ENCODE measurements at places on chromosomes 13 and 19.
A peak's percentile ranks its signal among the peaks of the same experiment; 100 is the strongest.

GRCh38 chr13:51246418-51247277 is 24.4 kb downstream of the FAM124A start:
- DNase-seq: no peak

DNA sequence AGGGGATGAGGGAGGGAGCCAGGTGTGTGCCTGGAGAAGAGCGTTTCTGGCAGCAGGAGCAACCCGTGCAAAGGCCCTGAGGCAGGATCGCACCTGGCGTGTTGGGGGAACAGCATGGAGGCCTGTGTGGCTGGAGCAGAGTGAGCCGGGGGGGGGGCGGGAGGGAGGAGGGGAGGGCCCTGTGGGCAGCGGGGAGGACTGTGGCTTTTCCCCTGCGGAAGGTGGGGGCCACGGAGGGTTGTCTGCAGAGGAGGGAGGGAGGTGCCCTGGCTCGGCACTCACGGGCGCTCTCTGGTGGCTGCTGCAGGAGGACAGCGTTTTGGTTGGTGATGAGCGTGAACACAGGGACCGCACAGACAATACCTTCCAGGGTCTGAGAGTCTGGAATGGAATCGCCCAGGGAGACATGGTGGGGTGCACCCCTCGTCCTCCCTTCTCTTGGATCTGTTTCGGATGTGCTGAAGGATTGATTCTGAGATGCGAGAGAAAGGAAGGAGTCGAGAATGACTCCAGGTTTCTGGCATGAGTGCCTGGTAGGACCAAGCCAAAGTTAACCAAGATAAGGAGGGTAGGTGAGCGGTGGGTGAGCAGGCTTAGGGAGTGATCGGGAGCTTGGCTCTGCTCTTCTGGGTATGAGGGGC is 6.5 kb downstream of the RAB11B start:
- DNase-seq: peak; percentile 57

DNA sequence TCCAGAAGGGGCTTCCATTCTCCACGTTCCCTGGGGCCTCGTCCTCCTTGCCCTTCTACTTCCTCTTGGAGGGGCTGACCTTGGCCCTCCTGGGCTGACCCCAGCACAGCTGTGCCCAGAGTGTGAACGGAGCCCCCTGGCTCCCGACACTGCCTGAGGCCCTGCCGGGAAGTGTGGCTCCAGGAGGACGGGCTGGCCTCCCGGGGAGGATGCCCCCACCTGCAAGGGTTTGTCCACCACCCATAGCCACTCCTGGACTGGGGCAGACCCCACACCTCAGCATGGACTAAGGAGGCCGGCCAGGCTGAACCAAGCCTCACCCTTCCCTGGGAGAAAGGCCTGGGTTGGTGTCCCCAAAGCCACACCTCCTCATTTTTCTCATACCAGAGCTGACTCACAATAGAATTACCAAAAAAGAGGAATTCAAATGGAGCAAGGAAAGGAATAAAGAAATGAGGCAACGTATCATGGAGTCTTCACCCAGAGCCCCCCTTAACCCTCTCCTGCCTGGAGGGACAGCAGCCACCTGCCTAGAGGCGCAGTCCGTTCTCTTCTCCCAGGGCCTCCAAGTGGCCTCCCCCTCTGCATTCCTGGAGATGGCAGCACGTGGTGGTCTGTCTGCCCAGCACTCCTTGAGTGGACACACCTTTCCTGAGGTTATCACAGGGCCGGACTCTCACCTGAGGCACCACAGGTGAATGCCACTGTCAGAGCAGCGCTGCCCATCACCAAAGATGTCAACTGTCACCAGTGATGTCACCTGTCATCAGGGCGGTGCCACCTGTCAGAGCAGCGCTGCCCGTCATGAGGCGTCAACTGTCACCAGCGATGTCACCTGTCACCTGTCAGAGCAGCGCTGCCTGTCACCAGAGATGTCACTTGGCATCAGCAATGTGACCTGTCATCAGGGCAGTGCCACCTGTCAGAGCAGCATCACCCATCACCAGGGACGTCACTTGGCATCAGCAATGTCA is 3.1 kb upstream of the C13orf46 start:
- DNase-seq: peak; percentile 92

- no peak for DNase-seq
Observed at GRCh38 chr13:33053397-33054066, 37.3 kb downstream of the KL start.

- DNase-seq: no peak
Observed at GRCh38 chr13:95552539-95553441, at the start of gene CLDN10. Gene CLDN10, plus strand, starts transcription at chr13:95552720. Its CDS starts 34 bp downstream, at chr13:95552754.

DNA sequence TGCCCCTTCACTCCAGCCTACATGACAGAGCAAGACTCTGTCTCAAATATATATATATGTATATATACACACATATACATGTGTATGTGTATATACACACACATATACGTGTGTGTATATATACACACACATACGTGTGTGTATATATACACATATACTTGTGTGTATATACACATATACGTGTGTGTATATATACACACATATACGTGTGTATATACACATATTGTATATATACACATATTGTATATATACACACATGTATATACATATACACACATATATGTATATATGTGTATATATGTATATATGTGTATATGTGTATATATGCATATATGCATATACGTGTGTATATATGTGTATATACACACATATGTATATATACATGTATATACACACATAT is 173.3 kb downstream of the GPC5 start:
- no peak for DNase-seq

GRCh38 chr19:33259539-33259938 is 33.9 kb upstream of the SLC7A10 start:
- DNase-seq: no peak

- DNase-seq: peak; percentile 51
Observed at GRCh38 chr13:86051134-86052103, 252.2 kb upstream of the SLITRK6 start.

DNA sequence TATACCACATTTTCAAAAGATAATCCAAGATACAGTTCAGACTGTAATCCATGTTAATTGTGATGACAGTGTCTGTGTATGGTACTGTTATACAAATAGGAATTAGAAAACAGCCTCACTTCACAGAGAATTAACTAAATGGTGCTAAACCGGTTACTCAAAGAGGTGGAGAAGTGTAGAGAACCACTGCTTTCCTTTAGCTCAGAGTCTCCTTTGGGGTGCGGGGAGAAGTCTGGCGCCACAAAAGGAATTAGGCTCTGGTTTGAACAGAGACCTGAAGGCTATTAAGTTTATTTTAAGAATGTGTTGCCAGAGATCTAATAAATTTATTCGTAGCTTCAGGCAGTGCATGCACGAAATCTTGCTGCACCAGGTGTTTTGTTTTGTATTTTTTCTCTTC is 65.8 kb downstream of the FREM2 start:
- no peak for DNase-seq

Data from A172 (cell line).